ENCODE measurements at places on chromosomes 2 and 18.

GRCh38 chr2:39523308-39524044 is 86.4 kb upstream of the MAP4K3 start:
- DNase-seq, result no peak

- DNase-seq, result no peak
Observed at GRCh38 chr2:240896394-240896793, 438 bp upstream of the MAB21L4 start.

GRCh38 chr2:177797808-177798207 is 274.8 kb downstream of the PDE11A start:
- no peak for DNase-seq

- no peak for DNase-seq
Observed at GRCh38 chr18:9147440-9148202, 11.0 kb downstream of the ANKRD12 start.

- DNase-seq, result no peak
Observed at GRCh38 chr2:228522977-228523376, 341.5 kb upstream of the SPHKAP start.

- DNase-seq, result no peak
Observed at GRCh38 chr2:229350117-229350805, 79.2 kb upstream of the PID1 start.

DNA sequence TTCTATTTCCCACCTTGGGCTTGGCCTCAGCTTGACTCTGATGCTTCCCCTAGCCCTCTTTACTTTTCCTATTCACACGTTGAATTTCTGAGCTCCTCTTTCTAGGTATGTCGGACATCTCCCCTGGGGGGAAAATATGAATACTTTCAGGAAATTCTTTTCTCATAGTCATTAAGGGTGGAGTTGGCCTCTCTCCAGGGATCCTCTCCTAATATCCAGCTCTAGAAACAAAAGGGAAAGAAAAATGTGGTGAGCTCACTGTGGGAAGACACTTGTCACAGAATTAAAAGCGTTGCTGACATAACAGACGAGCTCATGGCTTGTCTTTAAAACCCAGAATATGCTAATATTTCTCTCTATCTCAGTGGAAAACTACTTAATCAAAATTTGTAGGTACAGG is 132.7 kb upstream of the MEX3C start:
- DNase-seq, result no peak

- DNase-seq, result no peak
Observed at GRCh38 chr2:26733413-26733812, 30.7 kb upstream of the SLC35F6 start.

- DNase-seq, result no peak
Observed at GRCh38 chr18:13321923-13322322, 103.4 kb downstream of the LDLRAD4 start.

DNA sequence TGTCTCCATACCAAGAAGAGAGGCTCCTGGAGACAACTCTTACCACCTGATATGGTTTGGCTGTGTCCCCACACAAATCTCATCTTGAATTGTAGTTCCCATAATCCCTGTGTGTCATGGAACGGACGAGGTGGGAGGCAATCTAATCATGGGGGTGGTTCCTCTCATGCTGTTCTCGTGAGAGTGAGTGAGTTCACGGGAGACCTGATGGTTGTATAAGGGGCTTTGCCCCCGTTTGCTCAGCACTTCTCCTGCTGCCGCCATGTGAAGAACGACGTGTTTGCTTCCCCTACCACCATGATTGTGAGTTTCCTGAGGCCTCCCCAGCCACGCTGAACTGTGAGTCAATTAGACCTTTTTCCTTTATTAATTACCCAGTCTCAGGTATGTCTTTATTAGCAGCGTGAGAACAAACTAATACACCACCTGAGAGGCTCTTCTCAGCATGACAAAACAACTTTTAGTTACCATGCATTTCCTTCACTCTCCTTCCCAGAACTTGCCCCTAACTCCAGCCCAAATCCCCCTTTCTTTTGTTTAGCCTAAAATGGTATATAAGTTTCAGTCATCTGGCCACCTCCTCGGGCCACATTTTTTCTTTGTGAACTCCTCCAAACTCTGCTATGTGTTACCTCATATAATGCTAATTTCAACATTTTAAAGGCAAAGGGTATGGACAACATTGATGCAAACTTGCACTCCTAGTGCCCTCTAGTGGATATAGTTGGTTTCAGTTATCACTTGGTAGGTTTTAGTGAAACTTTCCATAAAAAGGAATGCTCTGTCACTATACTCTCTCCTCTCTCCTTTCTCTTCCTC is 58.6 kb upstream of the SLC25A52 start:
- DNase-seq, result peak; percentile 29

DNA sequence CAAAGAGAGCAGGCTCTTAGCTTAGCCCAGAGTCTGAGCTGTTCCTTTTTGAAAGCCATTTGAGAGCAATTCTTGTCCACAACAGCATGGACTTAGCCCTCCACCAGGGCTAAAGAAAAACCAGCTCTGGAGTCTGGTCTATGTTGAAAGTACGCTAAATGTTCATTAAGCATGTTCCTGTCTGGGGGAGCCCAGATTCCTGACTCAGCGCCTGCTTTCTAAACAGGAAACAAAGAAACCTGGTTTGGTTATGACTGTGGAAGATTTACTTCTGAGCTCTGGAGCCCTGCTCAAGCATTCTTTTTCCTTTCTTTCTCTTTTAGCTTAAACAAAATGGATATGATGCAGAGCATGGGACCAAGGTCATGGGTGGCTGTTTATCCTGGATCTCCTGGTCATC is 279.8 kb downstream of the RBM43 start:
- no peak for DNase-seq

GRCh38 chr18:35683021-35683420 is 101.5 kb downstream of the GALNT1 start:
- DNase-seq, result no peak

GRCh38 chr2:42103829-42104228 is 56.0 kb downstream of the PKDCC start:
- DNase-seq, result no peak

GRCh38 chr2:213787869-213788268 is 503.6 kb downstream of the SPAG16 start:
- no peak for DNase-seq

- no peak for DNase-seq
Observed at GRCh38 chr2:1593371-1594122, 150.8 kb downstream of the PXDN start.

DNA sequence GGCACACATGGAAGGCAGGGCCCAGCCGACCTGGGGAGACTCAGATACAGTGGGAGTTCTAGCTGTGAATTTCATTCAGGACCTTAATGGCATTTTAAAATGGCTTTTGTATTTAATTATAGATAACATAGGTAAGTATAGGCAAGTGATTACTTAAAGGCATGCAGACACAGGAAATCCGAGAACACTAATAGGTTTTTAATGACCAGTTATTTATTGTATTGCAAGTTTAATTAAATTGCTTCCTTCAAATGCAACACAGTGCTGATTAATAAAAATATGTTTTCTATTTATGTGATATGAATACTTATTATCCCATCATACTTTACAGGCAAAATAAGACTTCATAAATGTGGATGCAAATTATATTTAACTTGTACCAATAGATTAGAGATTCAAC is 19.7 kb upstream of the SH3RF3 start:
- DNase-seq, result no peak

- no peak for DNase-seq
Observed at GRCh38 chr2:83689402-83689801, 769.7 kb downstream of the SUCLG1 start.

DNA sequence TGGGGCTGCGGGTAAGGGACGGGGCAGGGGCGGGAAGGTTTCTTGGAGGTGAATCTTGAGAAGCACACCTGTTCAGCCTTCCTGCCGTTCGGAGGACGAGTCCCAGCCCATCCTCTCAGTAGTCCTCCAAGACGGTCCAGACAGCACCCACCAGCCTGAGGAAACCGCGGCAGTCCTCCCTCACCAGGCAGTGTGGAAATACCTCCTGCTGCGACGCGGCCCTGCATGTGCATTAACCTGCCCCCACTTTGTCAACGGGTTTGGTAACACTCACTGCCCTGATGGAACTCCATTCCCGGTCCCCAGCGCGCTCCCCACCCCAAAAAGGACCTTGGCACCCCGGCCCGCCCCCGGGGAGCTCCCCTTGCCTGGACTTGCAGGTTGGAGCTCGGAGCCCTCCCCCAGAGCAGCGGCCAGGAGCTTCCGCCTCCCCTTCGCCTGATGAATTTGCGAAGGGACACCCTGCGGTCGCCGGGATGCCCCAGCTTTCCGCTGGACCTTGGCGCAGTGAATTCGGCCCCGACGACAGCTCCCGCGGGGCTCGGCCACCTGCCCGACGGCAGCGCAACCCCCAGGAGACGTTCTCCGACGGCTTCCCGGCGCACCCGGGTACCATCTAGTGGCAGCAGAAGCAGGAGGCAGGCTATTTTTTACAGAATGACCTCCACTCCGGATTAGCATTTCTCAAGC is 31.5 kb downstream of the ACVR1C start:
- no peak for DNase-seq

GRCh38 chr2:43127208-43127940 is 99.0 kb downstream of the ZFP36L2 start:
- DNase-seq, result no peak

DNA sequence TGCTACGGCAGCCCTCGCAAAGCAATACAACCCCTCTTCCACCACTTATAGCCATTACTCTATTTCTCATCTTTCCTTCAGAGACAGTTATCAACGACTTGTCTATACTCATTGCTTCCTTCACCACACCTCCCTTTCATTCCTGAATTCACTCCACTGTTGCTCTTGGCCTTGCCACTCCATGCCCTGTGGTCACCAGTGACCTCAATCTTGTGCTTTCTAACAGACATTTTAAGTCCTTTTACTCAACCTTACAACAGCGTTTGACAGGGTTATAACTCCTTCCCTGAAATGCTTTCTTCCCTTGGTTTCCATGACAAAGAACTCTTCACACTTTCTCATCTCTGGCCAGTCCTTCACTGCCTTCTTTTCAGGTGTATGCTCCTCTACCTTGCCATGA is 90.6 kb upstream of the CCDC141 start:
- no peak for DNase-seq

All from GM12864 (cell line).